ENCODE measurements at places on chromosomes 3 and 15.

GRCh38 chr15:29933042-29933803 lies 111.0 kb upstream of the TJP1 start:
- DNase-seq, result no peak

DNA sequence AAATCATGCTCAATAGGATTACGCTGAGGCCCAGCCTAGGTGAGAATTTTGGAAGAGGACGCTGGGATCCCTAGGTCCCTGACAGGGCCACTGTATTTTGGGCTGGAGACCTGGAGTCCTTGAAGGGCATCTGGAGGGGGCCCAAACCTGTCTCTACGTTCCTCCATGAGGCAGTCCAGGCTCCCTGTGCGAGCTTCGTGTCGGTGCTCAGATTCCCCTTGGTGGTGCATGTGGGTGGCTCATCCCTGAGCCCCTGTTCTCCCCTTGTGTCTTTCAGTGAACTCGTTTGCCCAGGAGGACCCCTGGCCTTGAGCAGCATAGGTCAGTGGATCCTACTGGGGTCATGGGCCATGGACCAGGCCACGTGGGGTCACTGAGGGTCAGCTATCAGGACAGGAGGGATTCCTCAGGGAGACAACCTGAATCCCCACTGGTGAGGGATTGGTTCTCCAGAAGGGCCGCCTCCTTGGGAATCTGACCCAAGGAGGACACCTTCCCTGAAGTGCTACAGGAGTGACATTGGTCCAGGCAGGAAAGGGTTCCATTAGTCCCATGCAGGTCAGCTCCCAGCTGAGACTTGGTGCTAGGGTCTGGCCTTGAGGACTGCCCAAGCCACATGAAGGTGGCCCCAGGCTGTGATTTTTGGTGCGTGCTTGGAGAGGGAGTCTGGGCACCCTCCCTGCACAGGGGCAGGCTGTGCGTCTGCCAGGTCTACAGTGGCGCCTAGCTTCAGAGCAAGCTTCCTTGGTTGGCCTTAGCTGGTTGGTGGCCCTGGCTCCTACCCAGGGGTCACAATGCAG lies 229.8 kb downstream of the SNRPN start:
- DNase-seq, result no peak

GRCh38 chr3:78610462-78611125 lies 1157.2 kb downstream of the ROBO1 start:
- DNase-seq, result no peak

- DNase-seq, result no peak
Observed at GRCh38 chr3:17061005-17061404, 176.2 kb downstream of the PLCL2 start.

DNA sequence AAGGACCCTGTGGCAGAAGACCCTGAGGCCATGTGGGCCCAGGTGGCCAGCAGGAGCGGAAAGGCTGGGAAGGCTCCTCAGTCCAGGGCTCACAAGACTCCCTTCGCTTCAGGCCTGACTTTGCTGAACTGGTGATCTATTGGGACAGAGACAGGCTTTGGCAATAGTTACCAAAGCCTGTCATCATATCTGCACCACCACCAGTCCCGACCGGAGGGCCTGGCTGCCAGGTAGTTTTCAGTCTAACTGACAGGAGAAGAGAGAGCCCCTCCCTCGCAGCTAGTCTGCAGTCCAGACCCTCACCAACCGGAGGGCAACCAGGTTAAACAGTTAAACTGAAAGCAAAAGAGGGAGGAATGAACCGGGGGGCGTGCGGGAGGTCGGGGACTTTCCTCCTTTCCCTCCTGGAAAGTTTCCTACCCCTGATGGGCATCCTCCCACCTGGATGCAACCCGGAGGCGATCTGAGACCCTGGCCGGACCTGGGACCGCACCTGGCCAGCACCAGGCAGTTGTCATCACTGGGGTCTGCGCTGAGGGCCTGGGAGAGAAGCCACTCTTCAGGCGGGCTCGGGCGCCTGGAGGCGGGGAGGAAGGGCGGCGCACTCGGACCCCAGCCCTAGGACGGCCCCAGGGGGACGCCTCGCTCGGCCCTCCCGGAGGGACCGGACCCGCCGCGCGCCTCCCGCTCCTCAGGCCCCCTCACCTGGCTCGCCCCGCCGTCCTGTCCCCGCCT lies 435 bp downstream of the RAB27A start:
- DNase-seq, result no peak

- DNase-seq, result no peak
Observed at GRCh38 chr15:60969658-60970057, 259.4 kb downstream of the RORA start.
